Naive thymus-derived CD4-positive, alpha-beta T cell (primary cell): ENCODE measurements at places on chromosomes 13 and 19.
A peak's percentile ranks its signal among the peaks of the same experiment; 100 is the strongest.

DNA sequence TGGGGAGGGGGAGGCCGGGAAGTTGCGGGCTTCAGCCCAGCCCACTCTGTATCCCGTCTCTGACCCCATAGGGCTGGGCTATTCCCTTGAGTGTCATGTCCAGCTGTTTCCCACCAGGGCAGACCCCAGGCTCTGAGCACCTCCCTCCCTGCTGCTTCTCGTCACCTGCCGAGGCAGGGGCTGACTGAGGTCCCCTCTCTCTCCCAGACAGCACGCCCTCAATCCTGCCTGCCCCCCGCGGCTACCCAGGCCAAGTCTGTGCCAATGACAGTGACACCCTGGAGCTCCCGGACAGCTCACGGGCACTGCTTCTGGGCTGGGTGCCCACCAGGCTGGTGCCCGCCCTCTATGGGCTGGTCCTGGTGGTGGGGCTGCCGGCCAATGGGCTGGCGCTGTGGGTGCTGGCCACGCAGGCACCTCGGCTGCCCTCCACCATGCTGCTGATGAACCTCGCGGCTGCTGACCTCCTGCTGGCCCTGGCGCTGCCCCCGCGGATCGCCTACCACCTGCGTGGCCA lies 625 bp downstream of the F2RL3 start:
- no peak for DNase-seq

DNA sequence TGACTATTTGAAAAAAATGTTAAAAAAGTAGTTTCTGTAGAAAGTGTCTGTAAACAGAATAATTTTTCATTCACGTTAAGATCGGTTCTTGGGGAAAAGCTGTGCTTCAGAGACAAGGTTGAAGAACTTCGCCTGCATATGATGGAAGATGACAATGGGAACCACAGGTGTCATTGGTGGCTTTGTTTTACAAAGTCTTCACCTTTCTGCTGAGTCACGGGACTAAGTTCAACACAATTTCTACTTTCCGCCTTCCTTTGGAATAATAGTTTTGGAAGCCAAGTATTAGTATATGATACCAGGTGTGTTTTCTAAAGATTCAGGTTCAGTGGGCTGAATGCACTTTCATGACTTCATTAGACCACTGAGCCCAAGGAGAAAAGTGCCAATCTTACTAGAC lies 155.6 kb upstream of the RNF113B start:
- no peak for DNase-seq

DNA sequence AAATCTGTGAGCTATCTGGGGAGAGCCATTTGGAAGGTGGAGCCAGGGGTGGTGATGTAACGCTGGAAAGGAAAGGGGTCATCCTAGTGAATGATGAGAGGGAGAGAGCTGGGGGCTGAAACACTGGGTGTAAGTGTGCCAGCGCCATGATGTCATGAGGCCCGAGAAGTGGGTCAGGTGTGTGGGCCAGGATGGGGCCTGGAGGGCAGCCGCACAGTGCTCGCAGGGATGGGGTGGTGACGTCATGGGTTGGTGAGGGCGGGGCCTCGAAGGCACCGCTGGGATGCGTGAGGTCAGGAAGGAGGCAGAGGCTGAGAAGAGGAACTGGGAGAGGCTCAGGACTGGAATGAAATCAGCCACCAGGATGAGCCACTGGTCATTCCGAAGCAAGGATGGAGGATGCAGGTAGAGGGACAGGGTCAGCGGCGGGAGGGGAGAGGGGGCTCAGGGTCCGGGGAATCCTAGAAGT lies 4.4 kb downstream of the CCDC61 start:
- DNase-seq: no peak

GRCh38 chr13:86840250-86841191 lies 830.6 kb upstream of the SLITRK5 start:
- DNase-seq: no peak

DNA sequence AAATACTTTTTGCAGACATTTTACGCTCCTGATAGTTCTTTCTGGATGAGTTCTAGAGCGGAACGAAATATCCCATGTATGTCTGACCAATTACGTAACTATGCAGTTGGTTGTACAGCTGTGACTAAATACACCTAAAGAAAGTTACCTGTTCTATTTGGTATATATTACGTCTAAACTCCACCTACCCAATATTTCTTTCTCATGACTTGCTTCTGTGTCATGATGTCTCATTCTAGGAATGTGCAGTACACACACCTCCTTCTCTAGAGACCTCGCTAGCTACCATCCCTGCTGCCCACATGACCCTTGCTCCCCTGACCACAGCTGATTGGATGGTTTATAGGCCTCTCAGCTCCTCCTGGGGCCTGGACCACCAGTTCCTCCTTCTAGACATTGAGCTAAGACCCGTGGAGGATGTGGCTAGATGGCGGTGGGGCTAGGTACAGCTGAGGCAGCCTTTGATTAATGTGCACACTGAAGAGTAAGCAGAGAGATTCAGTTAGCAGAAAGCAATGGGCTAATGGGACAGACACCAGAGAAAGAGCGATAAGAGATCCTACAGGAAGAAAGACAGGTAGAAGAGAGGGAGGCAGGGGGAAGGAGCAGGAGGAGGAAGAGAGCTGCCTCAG lies 422.1 kb downstream of the COG6 start:
- no peak for DNase-seq

GRCh38 chr13:85503797-85504196 lies 295.4 kb downstream of the SLITRK6 start:
- DNase-seq: no peak

- peak; percentile 29 for DNase-seq
Measured at GRCh38 chr13:59677966-59678814, 485.5 kb downstream of the DIAPH3 start.

DNA sequence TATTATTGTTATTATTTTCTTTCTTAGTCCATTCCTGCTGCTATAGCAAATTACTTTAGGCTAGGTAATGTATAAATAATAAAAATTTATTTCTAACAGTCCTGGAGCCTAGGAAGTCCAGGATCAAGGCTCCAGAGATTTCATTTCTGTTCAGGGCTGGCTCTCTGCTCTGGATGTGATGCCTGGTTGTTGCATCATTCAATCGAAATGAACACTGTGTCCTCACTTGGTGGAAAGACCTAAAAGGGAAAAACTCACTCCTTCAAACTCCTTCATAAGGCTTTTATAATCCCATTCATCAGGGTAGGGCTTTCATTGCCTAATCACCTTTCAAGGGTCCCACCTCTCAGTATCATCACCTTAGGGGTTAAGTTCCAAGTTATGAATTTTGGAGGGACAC lies 395.0 kb downstream of the EFNB2 start:
- DNase-seq: no peak

DNA sequence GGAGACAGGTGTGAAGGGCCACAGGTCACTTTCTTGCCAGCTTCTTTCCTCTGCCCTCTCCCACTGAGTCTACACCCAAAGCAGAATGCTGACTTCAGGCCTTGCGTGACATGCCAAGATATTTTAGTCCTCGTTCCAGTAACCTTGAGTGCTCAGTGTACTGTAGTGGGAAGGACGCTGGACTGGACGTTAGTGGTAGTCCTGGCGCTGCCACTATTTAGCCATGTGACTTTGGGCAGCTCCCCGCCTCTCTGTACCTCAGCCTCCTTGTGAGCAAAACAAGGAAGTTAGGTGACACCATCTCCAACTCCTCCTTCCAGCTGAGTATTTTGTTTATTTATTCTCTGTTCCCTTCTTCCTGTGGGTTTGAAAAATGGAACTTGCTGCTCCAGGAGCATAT lies 86.1 kb downstream of the FRY start:
- DNase-seq: no peak

DNA sequence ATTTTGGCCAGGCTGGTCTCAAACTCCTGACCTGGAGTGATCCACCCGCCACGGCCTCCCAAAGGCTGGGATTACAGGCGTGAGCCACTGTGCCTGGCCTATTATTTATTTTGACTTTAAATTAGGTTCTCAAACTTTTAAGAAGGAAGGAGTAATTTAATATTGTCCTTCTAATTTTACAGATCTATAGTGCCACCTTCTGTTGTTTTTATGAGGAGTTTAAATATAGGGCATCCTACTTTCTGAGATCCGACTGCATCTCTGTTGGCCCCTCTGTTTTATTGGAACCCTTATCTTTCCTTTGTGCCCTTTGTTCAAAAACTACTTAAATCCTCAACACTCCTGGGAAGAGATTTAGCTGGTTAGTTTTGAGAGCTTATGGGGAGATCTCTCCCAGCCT lies 25.4 kb upstream of the ZMYM5 start:
- no peak for DNase-seq

DNA sequence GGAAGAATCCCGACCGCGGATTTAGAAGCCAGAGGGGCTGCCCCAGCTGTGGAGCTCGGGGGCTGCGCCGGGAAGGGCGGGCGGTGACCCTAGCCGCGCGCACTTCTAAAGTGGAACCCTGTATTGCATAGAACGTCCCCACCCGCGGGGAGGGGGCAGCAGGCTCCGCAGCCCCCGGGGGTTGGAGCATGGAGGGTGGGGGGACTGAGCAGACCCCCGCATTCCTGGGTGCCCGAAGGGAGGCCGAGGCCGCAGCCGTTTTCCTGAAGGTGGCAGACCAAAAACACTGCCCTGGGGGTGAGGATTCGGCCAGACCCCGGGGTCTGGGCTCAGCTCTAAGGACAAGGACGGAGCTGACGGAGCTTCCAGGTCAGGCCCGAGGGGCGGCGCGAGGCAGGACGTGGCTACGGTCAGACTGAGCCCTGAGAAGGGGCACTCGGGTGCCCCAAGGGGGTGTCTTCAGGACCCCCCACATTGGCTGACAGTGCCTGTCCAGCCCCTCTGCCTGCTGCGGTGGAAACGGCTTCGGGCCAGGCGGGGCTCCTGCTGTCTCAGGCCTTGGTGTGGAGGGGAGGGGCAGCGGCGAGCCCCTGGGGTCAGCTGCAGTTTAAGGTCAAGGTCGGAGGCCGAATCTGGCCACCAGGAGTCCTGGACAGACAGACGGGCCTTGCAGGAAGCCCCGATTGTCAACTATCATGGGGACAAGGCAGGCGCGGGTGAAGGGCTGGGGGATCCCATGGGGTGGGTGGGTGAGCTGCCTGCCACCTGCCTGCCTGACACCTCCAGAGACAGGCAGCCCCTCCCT lies 12.6 kb downstream of the MKNK2 start:
- no peak for DNase-seq

- DNase-seq: no peak
Measured at GRCh38 chr19:48968179-48968661, 3.1 kb downstream of the FTL start.

- DNase-seq: no peak
Measured at GRCh38 chr13:110371550-110372465, 64.7 kb downstream of the COL4A2 start.

- DNase-seq: no peak
Measured at GRCh38 chr19:50214699-50215543, 11.5 kb downstream of the MYH14 start.

DNA sequence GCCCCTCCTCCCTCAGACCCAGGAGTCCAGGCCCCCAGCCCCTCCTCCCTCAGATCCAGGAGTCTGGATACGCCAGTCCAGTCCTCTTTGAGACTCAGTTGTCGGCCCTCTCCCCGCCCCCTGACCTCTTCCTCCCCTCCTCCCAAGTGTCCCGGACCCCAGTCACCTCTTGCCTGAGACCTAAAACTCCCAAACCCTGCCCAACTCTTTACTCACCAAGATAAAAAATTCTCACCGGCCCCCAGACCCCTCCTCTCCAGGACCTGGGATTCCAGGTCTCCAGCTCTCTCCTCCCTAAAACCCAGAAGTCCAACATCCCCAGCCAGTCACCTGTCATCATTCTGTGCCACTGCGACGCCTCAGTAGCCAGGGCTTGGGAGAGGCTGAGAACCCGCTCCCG lies 1.4 kb upstream of the HSD17B14 start:
- no peak for DNase-seq

- peak; percentile 13 for DNase-seq
Measured at GRCh38 chr19:38142176-38143035, 81.6 kb downstream of the DPF1 start.

DNA sequence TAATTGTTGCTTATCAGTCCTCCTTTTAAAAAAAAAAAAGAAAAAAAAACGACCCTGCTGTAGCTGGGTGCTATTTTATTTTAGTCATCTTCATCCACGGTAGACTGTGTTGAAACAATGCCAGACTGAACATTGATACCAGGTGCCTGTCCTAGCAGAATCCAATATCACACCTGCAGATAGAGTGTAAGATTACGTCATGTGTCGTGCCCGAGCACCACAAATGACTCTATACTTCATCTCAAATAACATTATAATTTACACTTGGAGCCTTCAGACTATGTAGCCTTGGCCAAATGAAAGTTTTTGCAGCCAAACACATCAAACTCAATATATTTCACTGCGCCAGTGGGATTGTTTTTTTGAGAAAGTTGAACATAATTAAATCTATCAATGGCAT lies 410.6 kb downstream of the FGF9 start:
- DNase-seq: no peak

GRCh38 chr13:60629158-60629557 lies 232.1 kb downstream of the TDRD3 start:
- no peak for DNase-seq

- DNase-seq: peak; percentile 63
Measured at GRCh38 chr19:4851551-4852290, 15.7 kb downstream of the PLIN3 start.

- DNase-seq: no peak
Measured at GRCh38 chr19:30376272-30376671, 4.1 kb downstream of the ZNF536 start.

- no peak for DNase-seq
Measured at GRCh38 chr13:54301085-54301484, 1272.5 kb downstream of the OLFM4 start.

DNA sequence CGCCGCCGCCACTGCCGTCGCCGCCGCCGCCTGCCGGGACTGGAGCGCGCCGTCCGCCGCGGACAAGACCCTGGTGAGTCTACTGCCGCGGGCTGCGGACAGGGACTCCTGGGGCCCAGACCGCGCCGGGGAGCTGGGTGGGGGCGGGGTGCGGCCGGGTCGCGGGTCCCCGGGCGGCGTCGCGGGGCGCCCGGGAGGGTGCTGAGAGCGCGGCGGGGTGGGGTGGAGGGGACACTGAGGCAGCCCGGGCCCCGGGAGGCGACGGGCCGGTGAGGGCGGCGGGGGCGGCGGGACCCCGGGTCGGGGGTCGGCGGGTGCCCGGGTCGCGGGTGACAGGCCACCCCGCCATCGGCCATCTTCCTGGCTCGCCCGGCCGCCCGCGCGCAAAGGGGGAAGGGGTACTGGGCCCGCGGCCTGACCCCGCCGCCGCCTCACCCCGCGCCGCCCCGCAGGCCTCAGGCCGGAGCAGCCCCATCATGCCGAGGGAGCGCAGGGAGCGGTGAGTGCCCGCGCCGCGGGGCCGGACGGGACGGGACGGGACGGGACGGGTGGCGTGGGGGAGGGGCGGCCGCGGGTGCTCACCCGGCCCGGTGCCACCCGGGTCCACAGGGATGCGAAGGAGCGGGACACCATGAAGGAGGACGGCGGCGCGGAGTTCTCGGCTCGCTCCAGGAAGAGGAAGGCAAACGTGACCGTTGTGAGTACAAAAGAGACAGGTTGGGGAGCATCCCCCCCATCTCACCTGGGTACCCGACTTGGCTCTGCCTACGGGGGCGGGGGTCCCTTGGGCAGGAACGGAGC lies 489 bp downstream of the CCNE1 start:
- no peak for DNase-seq
